ENCODE measurements at places on chromosomes 3 and 15. TPM values are rescaled to one million over a fixed set of nuclear protein-coding genes. Genes with fewer than 3 reads are reported as not detected.

DNA sequence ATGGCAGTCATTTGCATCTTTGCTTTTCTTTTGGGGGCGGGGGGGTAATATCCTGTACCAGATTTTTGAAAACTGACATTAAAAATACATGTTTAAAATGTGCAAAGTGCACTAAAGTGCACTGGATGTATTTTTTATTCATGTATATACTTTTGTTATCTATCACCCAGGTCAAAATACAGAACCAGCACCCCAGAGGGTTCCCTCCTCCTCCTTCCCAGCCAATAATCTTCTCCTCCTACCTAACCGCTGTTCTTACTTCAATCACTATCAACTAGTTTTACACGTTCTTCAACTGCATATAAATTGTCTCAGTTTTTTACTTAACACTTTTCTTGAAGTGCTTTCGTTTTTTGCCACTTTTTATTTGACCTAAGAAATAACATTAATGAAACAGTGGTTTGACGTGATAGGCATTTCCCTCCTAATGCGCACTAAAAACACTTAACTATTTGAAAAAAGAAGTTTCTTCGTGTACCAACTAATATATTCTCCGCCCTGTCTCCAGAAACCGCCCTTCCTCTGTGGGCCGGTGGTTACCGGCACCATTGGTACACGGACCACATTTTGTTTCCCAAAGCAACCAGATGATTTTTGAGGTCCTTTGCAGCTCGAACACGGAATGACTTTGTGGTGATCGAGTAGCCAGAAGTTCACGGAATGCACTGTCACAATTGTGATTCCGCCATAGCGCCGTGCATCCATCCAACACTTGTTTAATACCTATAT lies 836 bp upstream of the AKAP13 start:
- H3K36me3 ChIP-seq = no peaks in the 10 kb centered on the region
- DNase-seq = no peak
- H3K27me3 ChIP-seq = no peaks in the 10 kb centered on the region
- peak overlapping the region; percentile 93 for H3K27ac ChIP-seq
- peaks cover 16% of the 10 kb centered on the region for H3K4me1 ChIP-seq

DNA sequence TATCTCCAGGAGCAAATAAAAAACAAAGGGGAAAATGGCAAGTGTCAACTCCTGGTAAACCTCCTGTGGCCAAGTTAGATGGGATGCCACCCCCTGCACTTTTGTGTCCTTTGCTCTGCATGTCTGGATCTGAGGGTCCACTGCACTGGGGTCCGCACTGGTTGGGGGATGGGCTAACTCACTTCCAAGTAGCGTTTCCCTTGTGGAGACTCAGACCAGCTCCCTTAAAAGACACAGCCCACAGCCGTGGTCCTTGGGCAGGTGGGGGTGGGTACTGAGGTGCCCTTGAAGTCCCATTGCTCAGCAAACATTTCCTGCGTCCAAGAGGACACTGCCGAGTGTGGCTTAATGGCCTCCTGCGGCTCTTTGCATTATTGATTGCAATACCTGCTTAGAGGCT lies 188.2 kb downstream of the MEGF11 start:
- no peaks in the 10 kb centered on the region for H3K36me3 ChIP-seq
- H3K27me3 ChIP-seq = peaks cover 4% of the 10 kb centered on the region
- H3K27ac ChIP-seq = no peak overlapping the region
- DNase-seq = peak; percentile 40

- no peaks in the 10 kb centered on the region for H3K36me3 ChIP-seq
- peak; percentile 89 for DNase-seq
- H3K27ac ChIP-seq = peak overlapping the region; percentile 93
- no peak overlapping the region for H3K4me3 ChIP-seq
Measured at GRCh38 chr15:31352911-31353811, 26.5 kb downstream of the KLF13 start.

DNA sequence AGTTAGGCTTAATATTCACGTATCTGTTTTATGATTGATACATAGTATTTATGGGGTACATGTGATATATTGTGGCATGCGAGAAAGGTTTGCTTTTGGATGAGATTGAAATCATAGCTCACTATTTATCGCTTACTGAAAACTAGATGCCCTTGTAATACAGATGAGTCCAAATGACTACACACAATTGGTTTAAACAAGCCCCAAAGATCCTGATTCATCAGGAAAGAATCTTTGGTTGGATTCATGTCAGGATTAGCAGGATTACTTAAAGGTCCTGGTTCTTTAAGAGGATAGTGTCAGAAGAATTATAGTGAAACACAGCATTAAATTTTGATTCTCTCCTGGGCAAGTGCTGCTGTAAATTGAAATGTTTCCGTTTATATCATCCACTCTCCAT lies 18.6 kb upstream of the AADAC start:
- H3K36me3 ChIP-seq = no peaks in the 10 kb centered on the region

- no peaks in the 10 kb centered on the region for H3K4me1 ChIP-seq
- no peaks in the 10 kb centered on the region for H3K36me3 ChIP-seq
- H3K4me3 ChIP-seq = no peak overlapping the region
- H3K27ac ChIP-seq = no peak overlapping the region
Measured at GRCh38 chr3:17218587-17218986, 333.8 kb downstream of the PLCL2 start.

- H3K27ac ChIP-seq = peak overlapping the region; percentile 47
- no peak overlapping the region for H3K4me3 ChIP-seq
- DNase-seq = no peak
- H3K27me3 ChIP-seq = no peaks in the 10 kb centered on the region
- H3K36me3 ChIP-seq = no peaks in the 10 kb centered on the region
- H3K4me1 ChIP-seq = no peaks in the 10 kb centered on the region
Measured at GRCh38 chr3:48118928-48119327, 69.3 kb downstream of the CDC25A start.

GRCh38 chr3:40228792-40229350 lies 80.6 kb upstream of the EIF1B start:
- H3K4me1 ChIP-seq = no peaks in the 10 kb centered on the region
- H3K27me3 ChIP-seq = no peaks in the 10 kb centered on the region
- no peak overlapping the region for H3K27ac ChIP-seq
- no peak overlapping the region for H3K4me3 ChIP-seq
- H3K36me3 ChIP-seq = peaks cover 6% of the 10 kb centered on the region

GRCh38 chr3:169965562-169966427 lies 812 bp upstream of the SEC62 start:
- no peaks in the 10 kb centered on the region for H3K36me3 ChIP-seq
- DNase-seq = no peak
- peak overlapping the region; percentile 87 for H3K4me3 ChIP-seq
- no peaks in the 10 kb centered on the region for H3K4me1 ChIP-seq
- H3K27me3 ChIP-seq = no peaks in the 10 kb centered on the region

DNA sequence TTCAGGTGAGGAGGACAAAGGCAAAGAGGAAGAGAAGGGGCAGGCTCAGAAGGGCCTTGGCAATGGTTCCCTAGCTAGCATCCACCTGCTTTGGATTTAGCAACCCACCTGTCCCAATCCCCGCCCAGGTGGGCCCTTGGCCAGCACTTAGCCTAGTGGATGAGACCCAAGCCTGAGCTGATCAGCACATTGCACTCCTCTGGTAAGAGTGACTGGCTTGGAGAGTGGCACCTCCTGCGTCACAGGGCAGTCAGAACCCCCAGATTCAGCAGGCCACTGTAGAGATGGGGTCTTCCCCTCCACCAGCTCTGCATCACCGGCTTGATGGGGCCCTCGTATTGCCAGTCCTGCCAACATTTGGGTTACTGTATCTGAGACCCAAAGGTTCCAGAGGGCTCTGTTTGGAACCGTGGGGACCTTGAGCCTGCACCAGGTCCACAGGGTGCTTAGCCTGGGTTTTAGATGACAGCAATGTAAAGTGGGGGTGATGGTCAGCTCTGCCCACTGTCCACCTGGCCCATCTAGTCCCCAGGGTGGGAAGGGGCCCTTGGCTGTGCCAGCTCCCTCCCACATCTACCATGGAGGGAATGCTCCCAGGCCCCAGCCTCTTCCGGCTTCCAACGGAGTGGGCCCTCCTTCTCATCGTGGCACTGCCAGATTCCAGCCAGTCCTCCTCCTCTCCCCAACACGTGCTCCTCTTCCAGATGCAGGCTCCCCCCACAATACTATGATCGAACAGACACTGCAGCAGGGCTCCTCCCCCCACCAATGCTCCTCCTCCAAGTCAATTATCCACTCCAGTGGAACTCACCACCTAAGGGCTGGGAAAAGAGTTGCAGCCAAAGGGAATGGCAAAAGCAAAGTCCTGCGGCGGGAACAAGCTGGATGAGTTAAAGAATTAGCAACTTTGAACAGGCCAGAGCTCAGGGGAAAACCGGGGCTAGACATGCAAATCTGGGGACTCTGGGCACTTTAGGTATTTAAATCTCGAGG lies 45.7 kb downstream of the LHFPL4 start:
- H3K4me3 ChIP-seq = no peak overlapping the region
- no peaks in the 10 kb centered on the region for H3K4me1 ChIP-seq
- H3K27me3 ChIP-seq = peaks cover 40% of the 10 kb centered on the region
- no peaks in the 10 kb centered on the region for H3K36me3 ChIP-seq
- no peak for DNase-seq
- no peak overlapping the region for H3K27ac ChIP-seq

- no peaks in the 10 kb centered on the region for H3K4me1 ChIP-seq
- H3K27ac ChIP-seq = no peak overlapping the region
- H3K36me3 ChIP-seq = no peaks in the 10 kb centered on the region
- H3K4me3 ChIP-seq = no peak overlapping the region
- no peaks in the 10 kb centered on the region for H3K27me3 ChIP-seq
- no peak for DNase-seq
Measured at GRCh38 chr15:39022532-39023305, 458.1 kb upstream of the RASGRP1 start.

GRCh38 chr3:143358155-143358792 lies 238.7 kb downstream of the CHST2 start:
- no peaks in the 10 kb centered on the region for H3K36me3 ChIP-seq
- no peak overlapping the region for H3K27ac ChIP-seq
- no peak for DNase-seq
- no peaks in the 10 kb centered on the region for H3K27me3 ChIP-seq

- no peaks in the 10 kb centered on the region for H3K36me3 ChIP-seq
- no peak overlapping the region for H3K27ac ChIP-seq
- DNase-seq = no peak
- no peak overlapping the region for H3K4me3 ChIP-seq
Measured at GRCh38 chr3:168168743-168169142, 73.0 kb upstream of the GOLIM4 start.

DNA sequence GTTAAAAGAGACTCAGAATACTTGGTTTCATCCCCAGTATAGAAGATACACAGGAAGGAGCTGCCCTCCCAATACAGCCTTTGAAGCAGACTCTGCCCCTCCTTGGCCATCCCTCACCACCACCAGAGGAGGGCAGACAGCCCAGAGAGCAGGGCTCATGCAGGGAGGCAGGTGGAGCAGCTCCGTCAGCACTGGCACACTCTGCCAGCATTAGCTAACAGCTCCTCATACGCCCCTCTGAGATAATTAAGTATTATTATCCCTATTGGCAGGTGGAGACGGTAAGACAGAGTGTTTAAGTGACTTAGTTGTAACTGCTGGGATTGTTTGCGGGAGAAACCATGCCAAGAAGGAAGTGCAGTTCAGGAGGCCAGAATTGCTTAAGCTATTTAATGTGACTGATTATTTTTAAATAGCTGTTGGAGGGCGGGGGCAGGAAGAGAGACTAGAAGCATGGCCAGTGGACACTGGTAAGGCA lies 434.0 kb downstream of the EPHB1 start:
- no peaks in the 10 kb centered on the region for H3K4me1 ChIP-seq
- DNase-seq = no peak
- no peaks in the 10 kb centered on the region for H3K36me3 ChIP-seq
- H3K27ac ChIP-seq = no peak overlapping the region
- H3K4me3 ChIP-seq = no peak overlapping the region

- H3K27me3 ChIP-seq = no peaks in the 10 kb centered on the region
- no peak overlapping the region for H3K27ac ChIP-seq
- no peak overlapping the region for H3K4me3 ChIP-seq
- H3K36me3 ChIP-seq = no peaks in the 10 kb centered on the region
- H3K4me1 ChIP-seq = no peaks in the 10 kb centered on the region
Measured at GRCh38 chr15:69983696-69984265, 113.9 kb downstream of the TLE3 start.

DNA sequence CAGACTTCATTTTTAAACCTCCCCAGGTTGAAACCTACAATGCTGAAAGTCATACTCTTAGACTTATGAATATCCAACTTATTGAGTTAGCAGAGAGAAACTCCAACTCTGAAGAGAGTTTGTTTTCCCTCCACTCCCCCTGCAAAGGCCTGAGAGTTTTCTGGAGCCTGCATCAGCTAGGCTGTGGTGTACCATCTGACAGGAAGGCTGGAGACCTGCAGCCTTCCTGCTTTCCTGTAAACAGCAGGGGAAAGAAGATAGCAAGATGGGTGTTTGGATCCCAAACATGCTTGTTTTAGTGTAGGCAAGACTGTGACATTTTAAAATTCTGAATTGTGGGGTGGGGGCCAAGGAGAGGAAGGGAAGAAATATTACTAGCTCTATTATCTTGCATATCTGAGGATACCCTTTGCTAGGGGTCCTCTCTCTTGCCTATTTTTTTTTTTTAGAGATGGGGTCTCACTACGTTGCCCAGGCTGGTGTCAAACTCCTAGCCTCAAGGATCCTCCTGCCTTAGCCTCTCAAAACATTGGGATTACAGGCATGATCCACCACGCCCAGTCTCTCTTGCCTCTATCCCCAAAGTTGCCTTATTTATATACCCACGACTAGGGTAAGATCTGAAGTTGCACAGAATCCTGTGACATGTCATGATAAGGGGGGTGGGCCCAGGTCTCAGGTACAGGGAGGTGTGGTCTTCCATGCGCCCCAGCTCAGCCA lies 51.0 kb upstream of the USP3 start:
- no peak overlapping the region for H3K27ac ChIP-seq
- H3K4me3 ChIP-seq = no peak overlapping the region
- no peak for DNase-seq
- no peaks in the 10 kb centered on the region for H3K36me3 ChIP-seq

DNA sequence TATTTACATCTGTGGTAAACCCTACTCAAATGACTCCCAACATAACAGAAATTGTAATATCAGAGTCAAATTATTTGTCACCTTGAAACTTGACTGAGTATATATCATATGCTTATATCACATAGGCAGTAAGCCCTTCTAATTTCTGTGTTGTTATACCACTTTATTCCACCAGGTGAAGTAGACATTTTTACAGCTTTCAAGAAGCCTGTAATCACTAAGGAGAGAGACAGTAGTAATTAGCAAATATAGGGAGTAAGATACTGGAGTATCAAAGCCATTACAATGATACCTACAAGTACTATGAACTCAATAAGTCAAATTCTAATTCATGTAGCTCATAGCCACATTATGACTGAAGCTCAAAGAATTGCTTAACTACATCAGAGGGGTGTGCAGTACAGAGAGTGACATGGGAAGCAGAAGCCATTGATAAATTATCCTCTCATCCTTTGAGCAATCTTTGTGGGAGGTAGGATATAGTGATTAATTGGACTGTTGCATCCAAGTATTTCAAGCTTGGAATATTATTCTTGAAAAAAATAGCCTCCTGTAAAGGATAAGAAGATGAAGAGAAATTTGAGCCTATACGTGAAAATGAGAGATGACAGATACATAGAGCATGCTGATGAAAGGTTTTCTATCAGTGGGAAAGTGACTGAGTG lies 1005.9 kb downstream of the ZPLD1 start:
- H3K27me3 ChIP-seq = no peaks in the 10 kb centered on the region
- no peak overlapping the region for H3K4me3 ChIP-seq
- H3K4me1 ChIP-seq = no peaks in the 10 kb centered on the region
- no peaks in the 10 kb centered on the region for H3K36me3 ChIP-seq
- no peak for DNase-seq

MCF2L2 gene
- total RNA-seq = 0.99 TPM

TRANK1 gene
- 21.7 TPM for total RNA-seq

AGBL1 gene
- not detected for total RNA-seq

JMJD7 gene
- 10.7 TPM for total RNA-seq

GAP43 gene
- 18.9 TPM for total RNA-seq

HHLA2 gene
- 0.71 TPM for total RNA-seq
